ENCODE measurements at places on chromosomes 13 and 19. TPM values are rescaled to one million over a fixed set of nuclear protein-coding genes. Genes with fewer than 3 reads are reported as not detected.

The FCGBP gene
- total RNA-seq = not detected

The ZNF98 gene
- total RNA-seq = not detected

The CALR3 gene
- not detected for total RNA-seq

The WDR87 gene
- total RNA-seq = not detected

- DNase-seq = no peak
- peak overlapping the region; percentile 85 for H3K27ac ChIP-seq
- no peaks in the 10 kb centered on the region for H3K27me3 ChIP-seq
- H3K4me3 ChIP-seq = no peak overlapping the region
These were observed 53.5 kb upstream of the WASF3 start for GRCh38 chr13:26503826-26504594.

GRCh38 chr13:24183741-24184182 is 23.2 kb downstream of the SPATA13 start:
- H3K27me3 ChIP-seq = no peaks in the 10 kb centered on the region
- no peak overlapping the region for H3K4me3 ChIP-seq
- no peaks in the 10 kb centered on the region for H3K36me3 ChIP-seq
- no peak for DNase-seq

GRCh38 chr13:66559093-66559492 is 671.0 kb downstream of the PCDH9 start:
- no peaks in the 10 kb centered on the region for H3K27me3 ChIP-seq
- no peaks in the 10 kb centered on the region for H3K36me3 ChIP-seq
- no peak overlapping the region for H3K4me3 ChIP-seq
- DNase-seq = no peak

DNA sequence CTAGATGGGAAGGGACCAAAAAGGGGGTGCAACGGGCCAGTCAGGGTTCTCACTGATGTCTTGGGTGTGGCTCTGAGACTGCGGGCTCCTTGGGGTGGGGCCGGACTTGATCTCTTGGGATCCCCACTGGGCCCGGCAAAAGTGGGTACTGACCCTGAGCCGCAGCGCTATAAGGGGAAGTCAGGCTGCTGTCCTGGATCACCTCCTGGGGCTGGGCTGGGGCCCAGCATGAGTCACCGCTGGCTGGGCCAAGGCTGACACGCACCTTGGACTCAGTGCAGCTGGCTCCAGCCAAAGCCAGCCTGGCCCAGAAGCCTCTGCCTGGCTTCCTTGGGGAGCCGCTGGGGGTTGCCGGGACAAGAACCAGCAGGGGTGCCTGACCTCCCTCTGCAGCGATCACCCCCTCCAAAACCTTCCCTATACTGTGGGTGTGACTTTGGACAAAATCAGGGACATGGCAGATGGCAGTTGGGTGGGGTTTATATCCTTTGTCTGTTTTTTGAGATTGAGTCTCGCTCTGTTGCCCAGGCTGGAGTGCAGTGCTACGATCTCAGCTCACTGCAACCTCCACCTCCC is 617 bp upstream of the IQCN start:
- peak overlapping the region; percentile 9 for H3K4me3 ChIP-seq
- peaks cover 8% of the 10 kb centered on the region for H3K36me3 ChIP-seq
- DNase-seq = peak; percentile 96
- peaks cover 28% of the 10 kb centered on the region for H3K4me1 ChIP-seq

All from GM23248 (cell line).